ENCODE measurements at places on chromosomes 6 and 20.
A peak's percentile ranks its signal among the peaks of the same experiment; 100 is the strongest.

DNA sequence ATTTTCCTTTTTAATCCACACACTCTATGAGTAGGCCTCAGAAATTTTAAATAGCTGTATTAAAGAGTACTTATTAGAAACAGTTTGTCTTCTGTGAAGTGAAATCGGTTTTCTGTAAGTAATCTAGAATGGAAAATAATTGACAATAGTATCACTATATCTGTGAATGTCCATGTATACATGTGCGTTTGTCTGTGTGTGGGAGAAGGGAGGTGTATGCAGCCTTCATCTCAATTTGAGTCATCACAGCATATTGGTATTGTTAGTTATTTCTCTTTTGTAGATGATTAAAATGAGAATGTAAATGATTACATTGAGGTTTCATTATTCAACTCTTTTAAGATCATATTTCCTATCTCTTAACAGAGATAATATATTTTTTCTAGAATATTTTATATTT is 206.0 kb downstream of the EYS start:
- DNase-seq = no peak

DNA sequence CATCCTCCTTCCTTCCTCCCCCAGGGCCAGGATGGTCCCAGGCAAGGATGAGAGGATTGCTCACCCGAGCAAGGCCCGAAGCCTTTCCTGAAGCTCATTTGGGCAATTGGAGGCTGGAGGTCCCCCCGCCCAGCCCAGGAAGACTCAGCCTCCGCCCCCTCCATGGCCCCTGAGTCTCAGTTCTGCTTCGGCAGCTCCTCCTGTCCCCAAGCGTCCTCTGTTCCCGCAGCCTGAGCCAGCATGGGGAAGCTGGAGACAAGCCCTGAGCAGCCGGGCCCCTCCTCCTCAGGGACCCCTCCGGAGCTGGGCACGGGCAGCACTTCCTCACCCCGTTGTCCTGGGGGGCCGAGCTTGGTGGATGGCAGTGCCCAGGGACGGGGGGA is 26.0 kb downstream of the SLC17A9 start:
- no peak for DNase-seq

GRCh38 chr6:150418827-150419594 is 50.2 kb downstream of the IYD start:
- DNase-seq = peak; percentile 78

DNA sequence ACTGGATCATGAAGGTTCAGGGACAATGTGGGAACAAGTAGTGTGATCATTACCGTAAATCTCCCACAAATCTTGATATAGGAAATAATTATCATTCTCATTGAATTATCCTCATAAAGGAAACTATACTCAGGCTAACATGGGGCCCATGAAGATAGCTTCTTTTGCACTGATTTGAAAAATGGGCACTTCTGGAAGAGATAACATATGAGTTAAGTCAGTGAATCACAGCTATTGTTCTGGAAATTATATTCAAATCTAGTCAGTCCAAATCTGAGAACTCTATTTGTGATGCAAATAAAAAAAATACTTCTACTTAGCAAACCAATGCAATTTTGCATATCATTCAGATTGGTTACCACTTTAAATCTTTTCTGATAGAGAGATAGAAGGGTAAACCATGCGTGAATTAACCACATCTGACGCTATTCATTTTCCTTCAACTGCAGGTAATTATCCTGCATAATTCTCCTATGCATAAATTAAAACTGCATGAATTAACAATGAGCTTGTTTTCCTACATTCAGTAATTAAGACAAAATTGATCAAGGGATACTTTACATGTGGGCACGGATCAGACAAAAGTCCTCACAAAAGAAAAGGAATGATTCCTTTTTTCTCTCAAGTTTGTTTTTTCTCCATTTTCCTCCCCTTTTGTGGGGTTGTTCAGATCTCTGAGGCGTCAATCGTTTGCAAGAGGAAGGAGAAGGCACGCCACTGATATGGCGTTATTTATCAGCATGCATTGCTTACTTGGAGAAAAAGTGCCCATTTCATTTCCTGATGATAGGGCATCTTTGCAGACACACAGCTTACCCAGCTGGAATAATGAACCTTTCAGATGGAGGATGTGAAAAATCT is 36.4 kb downstream of the RIPOR2 start:
- DNase-seq = no peak

DNA sequence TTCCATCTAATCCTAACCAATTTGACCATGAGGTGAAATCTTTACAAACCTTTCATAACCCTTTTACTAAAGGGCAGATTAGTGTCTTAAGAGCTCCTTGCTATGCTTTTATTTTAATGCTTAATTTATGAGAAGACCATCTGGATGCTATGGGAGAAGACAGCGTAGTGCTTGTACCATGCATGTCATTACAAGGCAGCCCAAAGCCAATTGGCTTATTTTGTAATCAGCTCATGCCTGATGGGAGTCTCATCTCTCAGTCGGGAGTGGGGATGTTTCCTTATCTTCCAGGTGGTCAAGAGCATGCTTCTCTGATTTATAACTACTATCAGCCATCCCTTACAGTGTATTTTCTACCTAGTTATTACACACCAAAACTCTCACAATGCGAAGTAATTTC is 304.7 kb downstream of the FARS2 start:
- DNase-seq = no peak

DNA sequence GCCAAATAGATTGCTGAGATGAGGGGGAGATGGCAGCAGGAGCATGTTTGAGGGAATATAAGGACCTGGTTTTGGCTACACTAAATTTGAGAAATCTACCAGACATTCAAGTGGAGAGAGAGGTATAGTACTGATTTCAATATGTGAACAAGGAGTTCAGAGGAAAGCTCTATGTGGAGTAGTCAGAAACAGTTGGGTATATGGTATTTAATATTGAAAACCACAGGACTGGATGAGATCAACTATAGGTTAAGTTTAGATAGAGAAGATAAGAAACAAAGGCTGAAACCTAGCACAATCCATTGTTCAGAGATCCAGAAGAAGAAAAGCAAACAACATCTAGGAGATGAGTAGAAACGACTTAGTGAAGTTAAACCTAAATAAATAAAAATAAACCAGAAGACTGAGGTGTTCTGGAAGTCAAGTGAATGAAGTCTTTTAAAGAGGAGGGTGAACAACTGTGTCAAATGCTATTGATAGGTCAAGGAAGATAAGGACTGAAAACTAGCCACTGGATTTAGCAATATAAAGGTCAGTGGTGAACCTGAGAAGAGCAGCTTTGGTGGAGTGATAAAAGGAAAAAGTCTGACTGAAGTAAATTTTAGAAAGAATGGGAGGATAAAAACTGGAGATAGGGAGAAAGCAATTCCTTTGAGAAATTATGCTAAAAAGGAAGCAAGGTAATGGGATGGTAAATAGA is 121.2 kb upstream of the RUNX2 start:
- DNase-seq = no peak

- DNase-seq = no peak
Measured at GRCh38 chr6:101294676-101295075, 98.8 kb upstream of the GRIK2 start.

DNA sequence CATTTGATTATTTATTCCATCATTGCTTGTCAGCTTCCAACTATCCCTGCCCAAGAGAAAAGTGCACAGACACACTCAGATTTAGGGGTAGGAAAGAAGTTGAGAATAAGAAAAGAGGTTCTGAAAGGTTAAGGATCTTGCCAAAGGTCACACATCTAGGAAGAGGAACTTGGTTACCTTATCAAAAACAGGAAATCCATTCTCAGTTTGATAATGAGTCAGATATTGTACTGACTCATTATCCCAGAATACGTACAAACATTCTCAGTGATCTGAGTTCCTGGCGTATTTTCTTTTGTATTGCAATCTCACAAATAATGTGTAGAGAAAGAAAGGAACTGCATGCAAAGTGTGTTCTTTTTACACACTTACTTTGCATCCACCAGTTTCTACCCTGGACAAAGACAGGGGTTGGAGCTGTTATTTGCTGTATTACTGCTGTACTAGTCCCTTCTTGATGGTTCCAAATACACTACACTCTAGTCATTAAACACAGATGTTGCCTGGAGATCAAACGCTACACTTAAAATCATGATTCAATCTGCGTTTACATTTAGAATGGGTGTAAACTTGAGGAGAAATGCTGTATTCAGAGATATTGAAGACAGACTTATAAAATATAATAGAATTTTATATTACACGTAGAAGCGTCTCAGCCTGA is 545.7 kb downstream of the PRKN start:
- no peak for DNase-seq

- no peak for DNase-seq
Measured at GRCh38 chr20:11207749-11208502, 534.1 kb upstream of the JAG1 start.

GRCh38 chr20:8667306-8667705 is 401.6 kb upstream of the PLCB4 start:
- DNase-seq = no peak

DNA sequence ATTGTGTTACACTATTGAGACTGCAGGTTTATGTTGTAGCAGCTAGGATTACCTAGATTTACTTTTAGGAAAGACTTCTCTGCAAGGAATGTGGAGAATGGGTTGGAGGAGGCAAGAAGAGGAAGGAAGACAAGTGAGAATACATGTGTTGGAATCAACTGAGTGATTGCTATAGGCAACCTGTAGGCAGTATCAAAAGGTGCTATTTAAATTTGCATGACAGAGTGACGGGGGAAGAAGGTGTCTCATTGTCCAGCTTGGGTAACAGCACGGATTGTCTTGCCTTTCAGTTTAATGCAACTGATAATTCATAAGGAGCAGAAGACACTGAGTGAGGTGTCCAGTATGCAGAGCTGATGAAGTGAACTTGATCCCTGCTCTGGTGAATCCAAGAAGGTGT is 19.4 kb downstream of the SERPINB9 start:
- DNase-seq = no peak

DNA sequence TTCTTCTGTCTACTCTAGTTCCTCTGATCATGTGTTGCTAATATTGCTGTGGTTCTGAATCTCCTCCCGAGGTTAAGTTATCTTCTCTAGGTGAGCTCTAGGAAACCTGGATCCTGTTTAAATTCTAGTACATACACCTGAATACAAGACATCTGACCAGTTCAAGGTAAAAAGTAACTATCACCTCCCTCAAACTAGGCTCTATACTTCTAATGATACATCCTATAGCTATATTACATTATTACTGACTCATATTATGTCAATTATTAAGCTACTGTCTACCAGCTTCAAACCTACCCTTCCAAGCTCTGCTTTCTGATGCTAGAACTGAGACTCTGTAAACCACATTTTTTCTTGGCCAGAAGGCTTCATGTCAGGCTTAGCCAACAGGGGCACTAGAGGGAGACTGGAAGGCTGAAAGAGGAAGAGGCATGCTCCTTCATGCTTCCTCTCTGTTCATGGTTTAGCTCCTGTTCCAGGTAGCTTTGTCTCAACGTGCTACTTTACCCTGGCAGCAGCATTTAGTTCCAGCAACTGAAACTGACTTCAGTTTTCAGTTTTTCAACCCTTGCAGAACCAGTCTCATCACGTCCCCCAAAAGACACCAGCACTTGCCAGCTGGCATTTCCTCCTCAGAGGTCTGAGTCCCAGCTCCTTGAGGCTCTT is 148.4 kb upstream of the TOP1 start:
- DNase-seq = no peak

- DNase-seq = no peak
Measured at GRCh38 chr6:70629929-70630328, 37.8 kb upstream of the SMAP1 start.

- peak; percentile 92 for DNase-seq
Measured at GRCh38 chr6:3250231-3250675, 8.5 kb upstream of the PSMG4 start.

GRCh38 chr20:5731753-5732366 is 18.3 kb upstream of the SHLD1 start:
- DNase-seq = no peak

DNA sequence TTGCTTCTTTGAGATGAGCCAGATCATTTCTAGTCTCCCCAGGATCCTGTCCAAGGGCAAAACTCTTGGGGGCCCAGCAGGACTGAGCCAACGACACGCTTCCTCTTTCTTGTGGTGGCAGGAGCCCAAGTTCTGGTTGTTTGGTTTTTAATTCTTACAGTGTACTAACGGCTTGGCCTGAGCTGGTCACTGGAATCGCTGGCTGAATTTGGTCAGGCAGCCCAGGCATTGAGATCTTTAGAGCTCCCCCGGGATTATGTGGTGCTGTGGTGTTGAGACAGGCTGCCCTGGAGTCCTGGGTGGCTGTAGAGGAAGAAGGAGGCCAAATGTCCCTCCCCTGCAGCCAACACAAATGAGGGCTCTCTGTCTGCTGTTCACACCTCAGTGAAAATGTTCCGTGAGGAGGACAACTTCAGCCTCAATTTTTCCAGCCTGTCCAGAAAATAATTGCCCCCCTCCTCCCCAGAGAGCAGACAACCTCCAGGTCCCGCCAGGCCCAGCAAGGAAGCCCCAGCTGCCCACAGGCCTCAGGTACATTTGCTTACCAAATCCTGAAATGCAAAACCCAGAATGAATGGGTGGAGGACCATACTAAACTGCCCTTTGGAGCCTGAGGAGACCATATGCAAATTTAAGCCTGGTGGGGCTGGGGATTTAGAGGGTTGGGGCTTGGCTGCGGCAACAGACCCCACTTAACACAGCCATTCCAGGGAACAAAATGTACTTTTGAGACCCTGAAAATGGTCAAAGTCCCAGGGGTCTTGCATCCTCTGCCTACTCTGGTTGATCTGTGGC is 23.6 kb downstream of the BNIP5 start:
- DNase-seq = no peak

GRCh38 chr6:75747152-75747992 is 1.7 kb upstream of the MYO6 start:
- DNase-seq = no peak

- DNase-seq = no peak
Measured at GRCh38 chr6:31246051-31246521, 25.8 kb downstream of the HLA-C start.

- DNase-seq = no peak
Measured at GRCh38 chr6:136673571-136673970, 118.7 kb downstream of the MAP3K5 start.

GRCh38 chr6:83368577-83368976 is 62.3 kb downstream of the ME1 start:
- DNase-seq = no peak

GRCh38 chr20:57411406-57412283 is 20.4 kb downstream of the RBM38 start:
- DNase-seq = no peak

- DNase-seq = no peak
Measured at GRCh38 chr6:47111685-47112084, 69.6 kb upstream of the ADGRF1 start.

All from muscle of arm (tissue), 14 donors.